Activated CD8-positive, alpha-beta memory T cell treated with anti-CD3 and anti-CD28 coated beads for 48 hours (primary cell): ENCODE measurements at places on chromosomes 16 and 17.

DNA sequence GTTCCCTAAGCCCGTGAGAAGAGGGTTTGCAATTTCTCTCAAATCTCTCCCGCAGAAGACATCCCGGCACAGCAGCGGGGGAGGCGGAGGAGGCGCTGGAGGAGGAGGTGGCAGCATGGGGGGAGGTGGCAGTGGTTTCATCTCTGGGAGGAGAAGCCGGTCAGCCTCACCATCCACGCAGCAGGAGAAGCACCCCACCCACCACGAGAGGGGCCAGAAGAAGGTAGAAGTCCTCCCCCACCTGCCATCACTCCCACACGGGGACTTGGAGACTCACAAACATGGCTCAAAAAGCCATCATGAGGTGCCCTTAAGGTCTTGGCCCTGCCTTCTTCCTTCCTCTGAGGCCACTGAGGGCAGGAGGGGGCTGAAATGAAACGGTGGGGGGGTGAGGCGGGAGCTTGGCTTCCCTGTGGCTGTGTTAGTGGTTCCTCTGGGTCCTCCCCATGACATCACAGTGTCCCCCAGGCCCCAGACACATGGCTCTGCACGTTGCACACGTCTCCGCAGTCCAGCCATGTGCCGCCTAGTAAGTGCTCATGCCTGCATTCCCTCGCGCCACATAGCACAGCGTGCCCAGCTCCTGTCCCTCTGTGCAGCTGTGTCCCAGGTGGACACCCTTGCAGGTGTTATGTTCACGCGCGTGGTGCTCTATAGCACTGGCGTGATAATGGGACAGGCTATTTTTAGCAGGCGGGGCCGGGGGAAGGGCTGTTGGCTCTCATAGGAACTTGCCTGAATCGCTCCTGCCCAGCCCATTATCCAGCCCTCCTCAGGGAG is 6.9 kb downstream of the MLLT6 start:
- DNase-seq = no peak

GRCh38 chr16:525123-525519 is 2.4 kb upstream of the CAPN15 start:
- no peak for DNase-seq

DNA sequence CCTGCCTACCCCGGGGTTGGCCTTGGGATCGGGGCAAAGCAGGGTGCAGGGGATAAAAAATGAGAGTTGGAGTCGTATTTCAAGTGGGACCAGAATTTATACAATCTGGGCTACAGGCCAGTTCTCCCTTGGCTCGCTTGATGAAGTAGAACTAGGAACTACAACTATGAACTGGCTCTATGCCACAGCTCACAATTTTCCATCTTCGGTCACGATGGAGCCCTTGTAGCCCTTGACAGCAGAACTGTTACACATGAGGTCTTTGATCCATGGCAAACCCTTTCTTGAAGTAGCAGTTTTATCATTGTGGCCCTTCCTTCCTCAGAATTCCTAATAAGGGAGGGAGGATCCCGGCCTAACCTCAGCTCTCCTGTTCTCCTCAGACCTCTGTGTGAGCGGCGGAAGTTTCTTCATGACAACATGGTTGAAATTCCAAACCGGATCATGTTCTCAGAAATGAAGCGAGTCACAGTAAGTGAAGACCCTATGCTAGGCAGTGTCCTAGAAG is 17.1 kb downstream of the LIG3 start:
- DNase-seq = no peak

DNA sequence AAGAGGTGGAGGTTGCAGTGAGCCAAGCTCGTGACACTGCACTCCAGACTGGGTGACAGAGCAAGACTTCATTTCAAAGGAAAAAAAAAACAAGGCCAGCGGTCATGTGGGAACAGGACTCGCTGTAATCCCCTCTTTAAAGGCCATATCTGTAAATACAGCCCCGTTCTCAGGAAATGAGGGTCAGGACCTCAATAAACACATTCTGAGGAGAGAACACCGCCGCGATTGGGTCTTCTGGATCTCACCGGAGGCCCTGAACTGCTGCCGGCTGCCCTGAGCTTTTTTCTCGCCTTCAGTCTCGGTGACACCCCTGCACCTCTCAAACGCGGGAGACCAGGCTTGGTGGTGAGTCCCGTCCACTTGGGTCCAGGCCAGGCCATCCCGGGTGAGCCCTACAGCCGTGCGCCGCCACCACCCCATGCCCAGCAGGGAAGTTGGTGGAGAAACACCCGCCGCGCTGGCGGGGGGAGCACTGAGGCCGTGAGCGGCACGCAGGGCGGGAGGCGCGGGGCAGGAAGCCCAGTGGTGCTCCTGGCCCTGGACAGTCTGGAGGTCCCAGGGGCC is 28.4 kb downstream of the SLC25A10 start:
- DNase-seq = no peak

- no peak for DNase-seq
Measured at GRCh38 chr17:19410875-19411620, at the start of gene RNF112. TSS of gene RNF112 (plus strand) at chr17:19411232. CDS start at chr17:19411409, 177 bp downstream.

GRCh38 chr17:72764632-72765041 is 327.9 kb downstream of the SLC39A11 start:
- DNase-seq = no peak

DNA sequence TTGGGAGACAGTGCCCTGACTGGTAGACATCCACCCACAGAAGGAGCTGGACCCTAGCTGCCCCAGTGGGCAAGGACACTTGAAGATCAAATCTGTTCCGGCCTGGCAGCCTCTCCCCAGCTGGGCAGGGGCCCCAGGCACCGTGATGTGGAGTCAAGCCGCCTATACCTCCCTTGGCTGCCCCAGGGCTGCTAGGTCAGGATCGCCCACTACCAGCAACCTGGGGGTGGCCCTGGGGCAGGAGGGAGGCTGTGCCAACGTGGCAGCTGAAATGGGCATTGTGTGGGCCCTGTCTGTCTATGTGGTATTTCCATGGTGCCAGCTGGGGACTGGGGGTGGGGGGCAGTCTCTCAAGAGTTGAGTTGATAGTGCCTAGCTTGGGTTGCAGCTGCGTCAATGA is 941 bp downstream of the PDK2 start:
- DNase-seq = no peak

- no peak for DNase-seq
Measured at GRCh38 chr16:7420079-7420478, 87.4 kb downstream of the RBFOX1 start.

DNA sequence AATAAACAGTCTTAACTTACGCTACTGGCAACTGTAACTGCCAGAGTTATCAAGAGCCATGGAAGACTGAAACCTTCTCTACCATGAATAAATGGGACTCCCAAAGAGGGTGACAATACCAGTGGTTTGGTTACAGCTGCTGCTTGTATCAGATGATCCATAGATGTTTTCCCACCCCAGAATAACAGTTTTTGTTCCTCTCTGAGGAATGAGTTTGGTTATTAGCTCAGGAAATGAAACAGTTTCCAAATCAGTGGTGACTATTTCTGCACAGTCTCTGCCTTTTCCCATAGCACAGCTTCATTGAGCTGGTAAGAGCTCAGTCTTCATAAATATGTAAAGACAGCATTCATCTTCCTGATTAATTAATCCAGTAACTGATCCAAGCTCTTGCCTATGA is 14.0 kb upstream of the HYDIN start:
- no peak for DNase-seq

GRCh38 chr16:78402833-78403232 is 303.4 kb downstream of the WWOX start:
- no peak for DNase-seq

GRCh38 chr17:79788989-79789942 is 7.6 kb downstream of the CBX8 start:
- DNase-seq = no peak

DNA sequence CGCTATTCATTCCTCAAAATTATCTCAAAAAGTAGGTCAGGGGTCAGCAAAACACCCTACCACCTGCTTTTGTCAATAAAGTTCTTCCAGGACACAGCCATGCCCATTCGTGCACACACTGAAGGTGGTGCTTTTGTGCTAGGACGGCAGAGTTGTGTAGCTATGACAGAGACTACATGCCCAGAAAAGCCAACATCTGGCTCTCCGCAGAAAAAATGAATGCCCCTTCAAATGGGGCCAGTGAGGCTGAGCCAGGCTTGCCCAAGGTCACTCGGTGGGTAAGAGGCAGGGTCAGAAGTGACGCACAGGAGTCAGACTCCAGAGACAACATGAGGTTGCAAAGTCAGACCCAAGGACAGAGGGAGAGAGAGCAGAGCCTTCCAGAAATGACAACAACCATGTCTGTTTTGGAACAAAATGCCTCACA is 200.1 kb downstream of the XYLT1 start:
- DNase-seq = no peak

DNA sequence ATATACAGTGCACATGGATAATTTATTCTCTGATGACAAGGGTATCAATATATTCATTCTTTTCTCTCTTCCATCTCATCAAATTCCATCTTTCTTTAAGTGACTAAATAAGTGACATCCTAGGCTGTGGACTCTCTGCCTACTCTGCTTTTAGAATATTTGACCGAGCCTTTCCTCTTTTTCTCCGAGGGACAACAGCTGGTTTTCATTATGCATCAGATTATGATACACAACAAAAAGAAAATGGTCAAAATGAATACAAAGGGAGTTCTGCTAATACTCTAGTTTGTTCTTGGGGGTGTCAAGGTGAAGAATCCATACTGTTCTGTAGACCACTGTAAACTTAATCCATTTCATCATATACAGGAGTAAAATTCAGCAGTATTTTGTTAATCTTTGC is 942.6 kb downstream of the KCNJ2 start:
- no peak for DNase-seq

GRCh38 chr17:39393736-39394135 is 7.7 kb downstream of the FBXL20 start:
- no peak for DNase-seq

DNA sequence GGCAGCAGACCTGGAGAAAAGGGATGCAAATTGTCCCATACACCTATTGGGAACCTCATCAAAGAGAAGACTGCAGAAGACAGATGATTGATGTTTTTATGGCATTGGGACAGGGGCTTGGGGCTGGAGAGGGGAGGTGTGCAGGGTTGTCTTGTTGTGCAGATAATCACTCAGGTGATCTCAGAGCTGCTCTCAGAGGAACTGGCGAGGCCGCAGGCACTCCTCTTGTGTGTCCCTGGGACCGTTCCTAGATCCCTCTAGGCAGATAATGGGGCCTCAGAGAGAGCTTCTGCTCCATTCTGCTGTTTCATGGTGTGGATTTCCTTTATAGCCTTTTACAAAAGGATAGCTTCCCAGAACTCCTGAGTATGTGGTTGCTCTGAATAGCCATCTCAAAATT is 1.6 kb downstream of the RNF213 start:
- no peak for DNase-seq

DNA sequence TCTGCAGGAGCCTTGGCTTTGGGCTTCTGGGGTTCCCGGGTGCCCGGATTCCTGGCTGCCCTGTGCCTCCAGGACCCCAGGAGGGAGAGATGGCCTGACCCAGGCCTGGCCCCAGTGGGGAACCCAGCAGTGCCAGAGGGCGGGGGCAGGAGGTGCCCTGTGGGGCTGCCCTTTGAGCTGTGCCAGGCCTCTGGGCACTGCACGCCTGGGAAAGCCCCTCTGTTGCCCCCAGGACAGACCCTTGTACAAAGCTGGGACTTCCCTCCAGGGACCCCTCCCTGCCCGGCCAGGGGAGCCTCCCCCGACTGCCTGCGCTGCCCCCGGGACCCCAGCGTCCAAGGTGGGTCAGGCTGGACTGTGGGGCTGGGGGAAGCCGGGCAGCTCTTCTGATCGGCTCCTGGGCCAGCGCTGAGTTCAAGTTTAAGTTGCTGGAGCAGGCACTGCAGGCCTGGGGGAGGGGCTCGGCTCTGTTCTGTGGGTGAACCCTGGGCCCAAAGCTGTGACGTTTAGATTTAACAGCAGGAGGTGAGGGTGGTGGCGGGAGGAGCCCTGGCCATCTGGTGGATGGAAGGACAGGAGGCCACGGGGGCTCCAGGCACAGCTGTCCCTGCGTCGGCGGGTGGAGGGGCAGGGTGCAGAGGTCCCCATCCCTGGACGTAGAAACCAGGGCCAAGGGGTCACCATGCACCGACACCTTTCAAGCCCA is 27.6 kb upstream of the C1QTNF8 start:
- DNase-seq = no peak

GRCh38 chr17:44241106-44241624 is 21.7 kb upstream of the UBTF start:
- DNase-seq = no peak

DNA sequence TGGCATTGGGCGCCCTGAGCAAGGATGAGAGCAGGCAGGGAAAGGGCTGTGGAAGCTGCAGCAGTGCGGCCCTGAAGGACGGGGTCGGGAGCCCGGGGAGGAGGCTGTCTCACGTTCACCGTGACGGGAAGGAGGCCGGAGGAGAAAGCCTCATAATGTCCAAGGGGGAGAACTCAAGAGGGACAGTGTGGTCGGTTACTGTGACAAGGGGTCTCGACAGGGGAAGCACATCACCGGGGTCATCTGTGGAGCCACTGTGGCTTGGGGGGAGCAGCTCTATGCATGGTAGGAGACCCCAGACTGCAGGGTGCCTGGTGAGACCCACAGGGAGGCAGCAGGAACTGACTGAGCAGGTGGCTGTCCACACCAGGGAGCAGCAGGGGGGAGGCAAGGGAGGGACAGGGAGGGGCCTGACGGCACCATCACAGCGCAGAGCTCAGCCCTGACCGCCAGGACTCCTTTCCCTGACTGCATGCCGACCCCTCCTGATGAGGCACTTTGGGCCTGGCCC is 154.6 kb upstream of the CHMP6 start:
- no peak for DNase-seq

DNA sequence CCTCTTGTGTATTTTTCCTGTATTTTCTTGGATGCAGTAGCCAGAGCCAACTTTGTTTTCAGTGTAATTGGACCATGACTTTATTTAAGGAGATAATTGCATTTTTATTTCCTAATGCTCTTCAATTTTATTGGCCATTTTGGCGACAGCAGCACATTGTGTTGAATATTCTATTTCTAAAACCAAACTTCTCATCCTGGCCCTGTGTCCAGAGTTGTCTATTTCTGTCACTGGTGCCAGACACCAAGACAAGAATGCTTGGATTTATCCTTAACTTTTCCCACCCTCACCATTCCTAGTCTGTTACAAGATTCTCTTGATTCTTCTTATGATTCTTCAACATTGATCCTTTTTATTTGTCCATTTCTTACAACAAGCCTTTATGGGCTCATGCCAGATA is 37.1 kb downstream of the ARHGAP44 start:
- no peak for DNase-seq

DNA sequence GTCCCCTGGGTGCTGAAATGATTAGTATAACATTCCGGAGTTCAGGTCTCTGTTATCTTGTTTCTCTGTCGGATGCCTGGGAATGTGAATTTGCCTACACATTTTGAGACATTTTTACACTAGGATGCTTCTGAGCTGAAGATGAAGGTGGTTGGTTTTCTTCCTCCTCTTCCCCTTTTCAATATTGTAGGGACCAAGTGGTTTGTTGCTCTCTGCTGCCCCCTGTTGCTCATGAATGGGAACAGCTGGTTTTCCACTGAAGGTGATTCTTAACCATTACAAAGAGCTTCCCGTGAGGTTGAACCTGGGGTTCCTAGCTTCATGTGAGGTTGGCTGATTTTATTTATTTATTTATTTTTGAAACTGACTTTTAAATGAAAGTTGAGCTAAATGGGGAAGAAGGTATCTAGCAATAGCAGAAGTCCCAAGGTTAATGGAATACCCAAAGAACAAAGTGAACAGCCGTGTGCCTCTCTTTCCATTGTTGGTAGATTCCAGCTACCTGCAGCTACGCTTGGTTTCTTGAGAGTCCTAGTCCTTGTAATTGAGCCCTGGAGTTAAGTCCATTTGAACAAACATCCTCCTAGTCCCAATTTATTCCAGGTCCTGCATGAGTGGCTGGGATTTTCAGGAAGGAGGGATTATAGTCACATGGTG is 983.9 kb upstream of the EEF2KMT start:
- DNase-seq = no peak

GRCh38 chr17:78343187-78343542 is 16.7 kb downstream of the SOCS3 start:
- DNase-seq = no peak

GRCh38 chr16:3029491-3030221 is 5.8 kb downstream of the THOC6 start:
- DNase-seq = no peak
